ENCODE measurements at places on chromosomes 6 and 20.

GRCh38 chr6:63672582-63673129, 37.1 kb downstream of the PHF3 start:
- DNase-seq, result no peak

- no peak for DNase-seq
Observed at GRCh38 chr6:81051952-81052351, 700.5 kb downstream of the TENT5A start.

DNA sequence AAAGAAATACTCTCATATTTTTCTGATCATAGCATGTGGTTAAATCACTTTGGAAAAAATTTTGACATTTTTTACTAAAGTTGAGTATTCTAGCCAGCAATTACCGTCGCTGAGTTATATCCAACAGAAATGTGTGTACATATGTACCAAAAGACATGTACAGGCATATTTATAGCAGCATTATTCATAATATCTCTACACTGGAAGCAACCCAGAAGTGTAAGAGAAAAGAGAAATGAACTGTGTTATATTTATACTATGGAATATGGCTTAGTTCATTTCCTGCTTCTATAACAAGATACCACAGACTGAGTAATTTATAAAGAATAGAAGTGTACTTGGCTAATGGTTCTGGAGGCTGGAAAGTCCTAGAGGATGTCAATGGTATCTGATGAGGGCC, 474.0 kb upstream of the GJE1 start:
- DNase-seq, result no peak

- no peak for DNase-seq
Observed at GRCh38 chr6:17475606-17476244, 82.3 kb downstream of the CAP2 start.

DNA sequence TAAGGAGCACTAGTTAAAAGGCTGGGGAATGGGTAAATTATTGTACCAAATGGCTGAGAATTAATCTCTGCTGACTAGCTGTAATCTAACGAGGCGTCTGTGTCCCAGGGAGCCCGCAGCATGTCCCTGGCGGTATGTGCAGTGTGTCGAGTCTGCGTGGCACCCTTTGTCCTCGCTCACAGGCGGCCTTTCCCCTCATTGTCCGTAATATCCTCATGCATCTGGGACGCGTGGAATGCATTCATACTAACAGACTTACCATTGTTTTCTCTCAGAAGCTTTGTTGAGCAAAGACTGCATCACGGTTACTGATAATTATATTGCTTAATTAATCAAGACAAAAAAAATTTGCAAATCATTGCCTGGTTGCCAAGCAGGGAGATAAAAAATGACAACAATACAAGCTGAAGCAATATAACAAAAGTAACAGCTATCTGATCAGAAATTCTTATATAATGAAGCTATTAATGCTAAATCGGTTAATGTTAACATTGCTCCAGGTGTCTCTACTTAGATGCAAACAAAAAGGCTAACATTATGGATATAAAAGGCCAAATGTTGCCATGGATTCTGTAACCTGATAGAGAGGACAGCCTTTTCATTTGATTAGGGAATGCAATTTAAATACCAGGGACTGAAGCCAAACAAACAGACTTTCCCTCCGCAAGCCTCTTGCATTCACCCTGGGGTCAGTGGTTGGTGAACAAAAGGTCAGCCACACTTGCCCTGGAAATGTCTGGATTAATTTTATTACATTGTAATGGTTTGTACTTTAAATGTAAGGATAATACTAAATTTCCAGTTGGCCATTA, 124.8 kb downstream of the INSM1 start:
- no peak for DNase-seq

DNA sequence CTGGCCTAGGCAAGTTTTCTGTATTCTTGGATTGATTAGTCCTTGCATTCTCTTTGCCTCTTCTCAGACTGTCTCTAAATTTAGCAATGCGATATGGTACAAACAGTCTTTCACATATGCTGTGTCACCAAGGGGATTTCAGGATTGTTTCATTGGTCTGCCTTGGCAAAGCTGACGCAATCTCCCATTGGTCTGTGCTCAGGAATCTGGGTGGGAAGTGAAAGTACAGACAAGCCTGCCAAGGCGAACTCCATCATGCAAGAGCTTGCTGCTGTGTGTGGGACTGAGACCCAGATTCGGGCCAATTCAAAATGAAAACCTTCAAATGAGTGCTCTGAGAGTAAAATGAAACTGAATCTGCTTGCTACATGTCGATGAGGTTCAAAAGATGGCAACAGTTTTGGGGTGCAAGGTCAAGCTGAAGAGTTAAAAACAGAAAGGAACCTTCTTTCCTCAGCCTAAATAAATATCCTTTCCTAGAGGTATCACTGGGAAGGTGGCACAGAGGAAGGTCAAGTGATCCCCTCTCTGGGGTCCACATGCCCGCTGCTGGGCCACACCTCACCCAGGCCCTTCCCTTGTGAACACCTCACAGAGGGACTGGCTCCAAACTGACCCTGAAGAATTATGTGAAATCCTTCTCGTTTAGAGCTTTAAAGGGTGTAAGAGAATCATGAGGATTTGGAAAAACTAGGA, 198.8 kb upstream of the PREP start:
- DNase-seq, result no peak

DNA sequence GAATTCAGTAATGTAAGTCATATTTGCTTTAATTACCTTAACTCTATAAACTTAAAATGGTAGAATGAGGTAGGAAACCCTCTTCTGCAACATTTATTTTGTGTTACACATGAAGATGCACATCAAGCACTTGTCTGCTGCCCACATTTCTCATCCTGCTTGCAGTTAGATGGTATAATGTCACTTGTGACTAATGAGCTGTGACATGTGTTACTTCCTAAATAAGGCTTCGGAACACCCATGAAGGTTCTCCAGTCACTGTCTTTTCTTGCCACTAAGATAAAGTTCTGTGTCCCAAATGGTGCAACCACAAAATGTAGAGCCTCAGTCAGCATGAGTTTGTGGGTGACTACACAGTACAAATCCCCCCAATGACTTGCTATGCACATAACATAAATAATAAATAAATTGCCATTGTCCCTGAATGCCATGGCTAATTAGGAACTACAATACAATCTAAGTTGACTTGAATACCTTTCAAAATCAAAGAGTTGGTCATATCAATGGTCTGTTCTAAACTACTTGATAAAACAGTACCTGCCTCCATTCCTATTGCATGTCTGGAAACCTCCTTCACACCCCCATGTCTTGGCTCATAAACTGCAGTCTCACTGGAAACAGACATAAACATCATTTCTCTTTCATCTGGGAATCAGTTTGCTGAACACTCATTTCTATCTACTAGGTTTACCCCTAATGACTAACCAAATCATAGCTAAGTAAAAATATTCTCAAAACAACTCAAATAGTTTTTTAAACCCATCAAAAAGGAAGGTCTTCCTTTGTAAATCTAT, 157.2 kb downstream of the PTPRK start:
- no peak for DNase-seq

- peak; percentile 68 for DNase-seq
Observed at GRCh38 chr6:225121-225721, 67.1 kb upstream of the DUSP22 start.

- DNase-seq, result no peak
Observed at GRCh38 chr6:149176971-149177667, 140.4 kb upstream of the TAB2 start.

- no peak for DNase-seq
Observed at GRCh38 chr6:72620871-72621290, 983 bp upstream of the KCNQ5 start.

GRCh38 chr20:50722424-50723155, 8.8 kb upstream of the PARD6B start:
- DNase-seq, result no peak

GRCh38 chr20:47487175-47487917, 14.3 kb upstream of the NCOA3 start:
- peak; percentile 59 for DNase-seq

- no peak for DNase-seq
Observed at GRCh38 chr20:21826976-21827375, 121.5 kb downstream of the PAX1 start.

- DNase-seq, result peak; percentile 31
Observed at GRCh38 chr20:43915211-43916072, 790 bp downstream of the TOX2 start.

GRCh38 chr6:26284537-26285142, 80.4 kb upstream of the BTN3A2 start:
- no peak for DNase-seq

DNA sequence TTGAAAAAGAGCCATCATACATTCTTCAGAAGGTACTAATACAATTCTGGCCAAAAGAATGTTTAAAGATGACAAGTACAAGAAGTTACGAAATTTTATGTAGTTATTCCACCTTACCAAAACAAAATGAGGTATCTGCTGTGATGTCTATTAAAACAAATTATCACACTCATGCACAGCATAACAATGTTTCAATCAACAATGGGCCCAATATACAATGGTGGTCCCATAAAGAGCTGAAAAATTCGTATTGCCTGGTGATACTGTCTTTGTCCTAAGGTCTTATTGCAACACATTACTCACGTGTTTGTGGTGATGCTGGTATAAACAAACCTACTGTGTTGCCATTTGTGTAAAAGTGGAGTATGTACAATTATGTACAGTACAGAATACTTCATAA, 3.6 kb upstream of the NUP153 start:
- DNase-seq, result no peak

DNA sequence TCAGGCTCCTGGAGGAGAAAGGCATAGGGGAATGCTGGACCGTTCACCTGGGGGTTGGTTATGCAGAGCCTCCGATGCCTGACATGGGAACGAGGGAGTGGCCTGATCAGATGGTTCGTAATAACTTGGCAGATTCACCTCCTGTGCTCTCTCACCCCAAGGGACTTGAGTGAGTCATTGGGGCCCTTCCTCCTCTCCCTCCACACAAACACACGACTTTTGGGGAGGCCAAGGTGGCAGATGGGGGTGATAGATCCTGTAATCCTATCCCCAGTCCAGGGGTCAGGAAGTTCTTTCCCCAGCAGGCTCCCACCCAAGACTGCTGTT, 45.6 kb upstream of the ARFGEF2 start:
- DNase-seq, result no peak

GRCh38 chr6:156646496-156646895, 130.7 kb upstream of the ARID1B start:
- DNase-seq, result no peak

DNA sequence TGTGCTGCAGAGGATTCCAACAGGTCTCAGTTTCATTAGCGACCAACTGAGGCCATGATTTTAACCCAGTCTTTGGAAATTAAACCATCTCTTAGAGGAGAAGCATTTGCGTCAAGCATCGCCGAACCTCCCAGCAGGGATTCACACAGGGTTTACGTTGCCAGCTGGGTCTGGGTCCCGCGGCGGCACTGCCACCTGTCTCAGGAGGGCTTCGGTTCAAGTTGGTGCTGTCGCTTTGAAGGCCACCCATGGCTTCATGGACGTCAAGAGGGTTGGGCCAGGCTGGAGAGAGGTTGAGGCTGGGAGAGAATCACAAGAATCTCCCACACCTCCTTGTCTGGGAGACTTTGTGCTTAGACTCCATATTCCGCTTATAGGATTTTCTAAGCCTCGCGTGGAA, 43.0 kb upstream of the FRMD1 start:
- no peak for DNase-seq

- no peak for DNase-seq
Observed at GRCh38 chr20:53655625-53656292, 62.1 kb upstream of the ZNF217 start.

DNA sequence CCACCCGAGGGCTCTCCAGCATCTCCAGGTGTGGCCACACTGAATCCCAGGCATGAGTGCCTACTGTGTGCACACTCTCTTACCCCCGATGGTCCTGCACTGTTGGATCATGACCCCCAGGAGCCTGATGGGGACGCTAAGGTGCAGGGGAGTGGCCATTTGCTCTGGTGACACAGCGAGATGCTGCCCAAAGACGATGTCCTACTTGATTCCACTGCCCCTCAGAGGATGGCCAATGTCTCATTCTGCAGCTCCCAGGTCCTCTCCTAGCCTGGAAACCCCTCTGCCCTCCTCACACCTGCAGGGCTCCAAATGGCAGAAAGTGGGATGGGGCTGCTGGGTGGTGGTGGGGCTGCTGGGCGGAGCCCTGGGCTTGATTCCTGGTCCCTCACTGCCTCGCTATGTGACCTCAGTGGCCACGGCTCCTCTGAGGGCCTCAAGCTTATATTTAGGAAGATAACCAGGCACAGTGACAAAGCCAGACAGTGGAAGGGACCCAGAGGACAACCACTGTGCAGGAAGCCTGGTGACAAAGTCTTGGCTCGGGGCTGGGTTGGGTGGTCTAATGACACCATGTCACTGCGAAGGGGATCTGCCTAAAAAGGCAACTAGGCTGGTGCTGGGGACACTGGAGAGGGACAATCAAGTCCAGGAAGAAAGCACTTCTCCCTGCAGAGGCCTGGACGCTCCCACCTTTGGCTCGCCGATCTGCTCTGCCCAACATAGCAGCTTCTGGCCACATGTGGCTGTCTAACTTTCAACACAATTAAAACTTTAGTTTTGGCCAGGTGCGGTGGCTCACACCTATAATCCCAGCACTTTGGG, 28.4 kb downstream of the TGM2 start:
- no peak for DNase-seq

DNA sequence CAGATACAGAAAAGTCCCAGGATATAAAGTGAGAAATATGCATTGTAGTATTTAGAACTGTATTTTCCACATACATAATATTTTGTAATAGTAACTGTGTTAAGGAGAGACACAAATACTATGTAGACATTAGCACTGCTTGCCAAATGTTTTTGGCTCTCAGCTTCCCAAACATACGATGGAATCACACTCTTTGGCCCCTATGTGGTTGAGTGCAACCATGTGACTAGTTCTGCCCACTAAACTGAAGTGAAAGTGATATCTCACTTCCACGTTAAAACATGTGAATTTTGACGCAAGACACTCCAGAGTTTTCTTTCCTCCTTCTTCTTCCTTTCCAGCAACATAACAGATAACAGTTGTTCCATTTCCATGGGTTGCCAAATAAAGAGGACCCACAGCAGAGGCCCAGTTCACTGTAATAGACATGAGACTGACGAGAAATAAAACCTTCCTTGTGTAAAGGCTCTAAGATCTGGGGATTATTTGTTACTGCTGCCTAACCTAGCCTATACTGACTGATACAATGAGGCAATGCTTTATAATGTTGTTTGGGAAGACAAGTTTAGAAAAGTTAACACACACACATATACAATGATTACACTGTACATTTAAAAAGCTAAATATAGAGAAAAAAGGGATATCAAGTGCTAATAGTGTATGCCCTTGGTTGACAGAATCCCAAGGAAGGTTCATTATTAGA, 97.2 kb downstream of the PTPRT start:
- no peak for DNase-seq

- no peak for DNase-seq
Observed at GRCh38 chr6:153960281-153960680, 78.8 kb upstream of the OPRM1 start.

- DNase-seq, result no peak
Observed at GRCh38 chr6:111437573-111437972, 45.4 kb downstream of the REV3L start.

- no peak for DNase-seq
Observed at GRCh38 chr20:43983904-43984361, 69.3 kb downstream of the TOX2 start.

Measured in stimulated activated CD8-positive, alpha-beta memory T cell treated with anti-CD3 and anti-CD28 coated beads, Interleukin-7, amount 100 ng/mL, for 4 hours (primary cell).